ENCODE measurements at places on chromosomes 11 and 22.

- DNase-seq, result no peak
Observed at GRCh38 chr22:42068291-42068690, 2.3 kb downstream of the NAGA start.

DNA sequence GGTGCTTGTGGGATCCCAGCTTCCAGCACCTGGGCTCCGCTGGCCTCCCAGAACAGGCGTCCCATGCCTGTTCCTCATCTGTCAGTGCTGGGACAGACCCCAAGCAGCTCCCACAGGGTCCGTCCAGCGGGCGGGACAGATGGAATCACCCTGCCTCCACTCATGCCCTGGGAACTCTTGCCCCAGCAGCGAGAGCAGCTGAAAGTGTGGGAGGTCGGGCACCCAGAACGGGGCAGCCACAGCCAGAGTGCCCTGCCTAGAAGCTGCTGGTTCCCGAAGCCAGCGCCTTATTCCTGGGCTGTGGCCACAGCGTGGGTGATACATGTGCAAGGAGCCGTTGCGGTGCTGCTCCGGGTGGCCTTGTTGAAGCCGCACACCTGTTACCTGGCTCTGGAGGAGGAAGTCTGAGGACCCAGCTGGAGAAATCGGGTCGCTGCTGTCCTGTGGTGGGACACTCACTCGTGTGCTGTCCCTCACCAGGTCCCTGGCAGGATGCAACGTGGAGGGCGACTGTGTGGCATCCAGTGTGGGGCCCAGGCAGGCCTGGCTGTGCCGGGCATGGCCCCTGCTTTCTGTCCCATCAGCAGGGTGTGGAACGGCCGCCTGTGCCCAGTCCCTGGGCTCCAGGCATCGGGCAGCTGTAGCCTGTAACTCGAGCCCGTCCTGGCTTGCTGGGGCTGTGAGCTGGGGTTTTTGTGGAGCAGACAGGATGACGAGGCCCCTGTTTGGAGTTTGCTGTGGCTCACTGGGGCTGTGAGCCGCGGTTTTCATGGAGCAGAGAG, 16.2 kb downstream of the GRAMD4 start:
- DNase-seq, result no peak

GRCh38 chr22:44221710-44222475, 41.2 kb downstream of the PARVG start:
- no peak for DNase-seq

DNA sequence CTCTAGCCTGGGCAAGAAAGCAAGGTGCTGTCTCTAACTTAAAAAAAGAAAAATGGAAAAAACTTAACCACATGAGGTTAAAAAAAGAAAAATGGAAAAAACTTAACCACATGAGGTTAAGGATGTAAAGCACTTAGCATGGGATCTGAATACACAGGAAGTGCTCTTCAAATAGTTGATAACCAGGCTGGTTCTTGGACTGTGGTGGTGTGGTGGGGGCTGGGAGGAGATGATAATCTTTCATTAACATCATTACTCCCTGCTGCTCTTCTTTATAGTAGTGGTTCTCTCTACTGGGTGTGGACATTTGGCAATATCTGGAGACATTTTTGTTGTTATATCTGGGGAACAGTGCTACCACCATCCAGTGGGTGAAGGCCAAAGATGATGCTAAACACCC, 88.4 kb downstream of the TTC17 start:
- no peak for DNase-seq

DNA sequence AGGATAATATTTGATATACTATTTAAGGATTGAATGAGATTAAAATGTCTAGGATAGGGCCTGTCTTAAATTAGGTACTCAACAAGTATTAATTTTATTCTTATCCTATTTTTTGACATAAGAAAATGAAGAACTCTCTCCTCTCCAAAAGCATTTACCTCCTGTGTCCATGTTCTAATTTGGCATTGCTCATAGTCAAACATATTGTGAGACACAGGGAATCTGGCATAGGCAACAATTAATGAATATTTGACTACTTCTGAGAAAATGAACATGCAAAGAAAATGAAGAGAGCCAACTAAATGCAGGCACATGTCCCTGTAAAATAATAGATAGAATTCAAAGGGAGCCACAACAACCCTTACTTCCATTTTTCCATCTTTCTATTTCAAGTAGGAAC, 198.5 kb upstream of the C11orf87 start:
- DNase-seq, result no peak

DNA sequence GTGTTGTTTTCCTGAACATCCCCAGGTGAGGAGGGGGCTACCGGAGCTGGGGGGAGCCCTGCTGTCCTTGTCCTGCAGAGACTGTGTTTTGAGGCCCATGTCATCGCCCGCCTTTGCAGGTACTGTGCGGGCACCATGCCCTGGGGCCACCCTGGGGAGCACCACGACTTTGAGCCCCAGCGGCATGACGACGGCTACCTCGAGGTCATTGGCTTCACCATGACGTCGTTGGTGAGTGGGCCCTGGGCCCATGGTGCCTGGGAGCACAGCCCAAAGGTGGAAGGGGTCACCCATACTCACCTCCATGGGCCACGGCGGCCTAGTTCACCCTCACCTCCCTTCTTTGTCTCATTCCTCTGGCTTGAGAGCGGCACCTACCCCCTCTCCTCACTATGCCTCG, 6.7 kb upstream of the MDK start:
- DNase-seq, result no peak

DNA sequence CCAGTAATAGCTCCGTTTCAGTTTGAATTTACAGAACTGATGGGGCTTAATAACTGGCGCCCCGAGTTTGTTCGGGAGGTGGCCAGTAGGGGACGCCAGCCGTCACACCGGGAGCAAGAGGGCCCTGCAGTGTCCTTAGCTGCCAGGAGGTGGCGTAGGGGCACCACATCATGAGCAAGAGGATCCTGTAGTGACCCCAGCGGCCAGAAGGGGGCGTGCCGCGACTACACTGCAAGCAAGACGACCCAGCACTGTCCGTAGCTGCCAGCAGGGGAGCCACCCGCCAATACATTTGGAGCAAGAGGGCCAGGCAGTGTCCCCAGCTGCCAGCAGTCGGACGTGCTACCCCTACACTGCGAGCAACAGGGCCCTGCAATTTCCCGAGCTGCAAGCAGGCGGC, 663.7 kb upstream of the B3GAT1 start:
- no peak for DNase-seq

DNA sequence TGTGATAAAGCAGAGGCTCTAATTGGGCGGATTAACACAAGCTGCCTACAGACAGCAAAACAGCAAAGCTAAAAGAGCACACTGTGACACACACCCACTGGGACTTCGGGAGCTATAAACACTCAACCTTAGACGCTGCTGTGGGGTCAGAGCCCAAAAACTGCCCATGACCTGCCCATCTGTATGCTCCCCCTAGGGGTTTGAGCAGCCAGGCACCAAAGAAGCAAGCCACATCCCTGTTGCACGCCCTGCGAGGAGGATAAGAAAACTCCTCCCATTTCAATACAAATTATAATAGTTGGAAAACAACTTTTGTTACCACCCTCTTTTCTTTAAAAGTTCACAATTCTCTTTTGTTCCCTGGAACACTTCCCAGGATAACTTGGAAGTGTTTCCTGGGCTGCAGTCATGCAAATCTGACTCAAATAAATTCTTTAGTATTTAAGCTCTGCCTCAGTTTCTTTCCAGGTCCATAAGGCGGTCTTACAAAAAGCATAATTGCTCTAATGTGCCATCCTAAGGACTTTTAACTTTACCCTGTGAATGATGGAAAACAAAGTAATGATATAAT, 86.4 kb downstream of the DLG2 start:
- no peak for DNase-seq

DNA sequence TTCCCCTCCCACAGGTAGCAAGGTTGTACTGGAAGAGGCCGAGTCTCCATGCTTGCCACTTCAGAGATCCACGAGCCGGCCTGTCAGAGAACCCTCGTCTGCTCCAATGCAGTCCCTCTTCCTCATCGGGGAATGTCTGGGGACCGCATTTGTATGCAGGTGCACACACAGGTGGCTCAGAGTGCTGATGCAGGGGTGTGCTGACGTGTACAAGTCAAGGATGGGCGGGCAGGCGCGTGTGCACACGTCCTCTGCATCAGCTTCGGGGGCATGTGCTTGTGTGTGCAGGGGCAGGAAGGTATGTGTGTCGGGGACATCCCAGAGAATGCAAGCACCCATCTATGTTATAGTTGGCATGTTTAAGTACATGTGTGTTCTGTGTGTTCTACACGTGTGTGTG, 49.4 kb downstream of the ELFN2 start:
- no peak for DNase-seq

- no peak for DNase-seq
Observed at GRCh38 chr11:108891909-108892511, 227.1 kb downstream of the DDX10 start.

DNA sequence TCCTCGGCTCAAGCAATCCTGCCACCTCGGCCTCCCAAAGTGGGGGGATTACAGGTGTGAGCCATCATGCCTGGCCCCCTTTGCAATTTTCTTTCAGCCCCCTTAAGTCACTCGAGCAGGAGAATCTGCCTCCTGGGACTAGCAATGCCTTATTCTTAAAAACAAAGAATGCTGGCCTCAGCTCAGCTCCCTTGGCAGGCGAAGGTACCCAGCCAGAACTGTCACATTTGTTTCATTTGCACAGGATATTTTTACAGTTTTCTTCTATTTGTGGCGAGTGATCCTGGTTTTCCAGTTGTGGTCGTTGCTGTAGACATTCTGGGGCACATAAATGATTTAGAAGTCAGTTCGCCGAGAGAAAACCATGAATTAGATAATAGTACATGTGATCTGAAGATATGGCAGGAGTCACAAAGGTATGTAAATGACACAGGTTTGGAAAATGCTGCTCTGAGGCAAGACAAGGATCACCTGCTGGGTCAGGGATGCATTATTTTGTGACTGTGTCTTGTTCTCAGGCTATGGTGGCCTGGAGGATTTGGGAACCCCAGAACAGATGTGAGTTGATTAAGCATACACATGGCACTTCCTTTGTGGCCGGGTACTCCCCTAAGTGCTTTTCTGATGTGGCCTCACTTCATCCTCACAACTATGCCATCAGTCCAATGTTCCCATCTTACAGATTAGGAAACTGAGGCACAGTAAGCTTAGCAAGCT, 51.2 kb upstream of the SLC22A12 start:
- no peak for DNase-seq

GRCh38 chr11:72100462-72100861, 2.6 kb downstream of the LAMTOR1 start:
- no peak for DNase-seq

DNA sequence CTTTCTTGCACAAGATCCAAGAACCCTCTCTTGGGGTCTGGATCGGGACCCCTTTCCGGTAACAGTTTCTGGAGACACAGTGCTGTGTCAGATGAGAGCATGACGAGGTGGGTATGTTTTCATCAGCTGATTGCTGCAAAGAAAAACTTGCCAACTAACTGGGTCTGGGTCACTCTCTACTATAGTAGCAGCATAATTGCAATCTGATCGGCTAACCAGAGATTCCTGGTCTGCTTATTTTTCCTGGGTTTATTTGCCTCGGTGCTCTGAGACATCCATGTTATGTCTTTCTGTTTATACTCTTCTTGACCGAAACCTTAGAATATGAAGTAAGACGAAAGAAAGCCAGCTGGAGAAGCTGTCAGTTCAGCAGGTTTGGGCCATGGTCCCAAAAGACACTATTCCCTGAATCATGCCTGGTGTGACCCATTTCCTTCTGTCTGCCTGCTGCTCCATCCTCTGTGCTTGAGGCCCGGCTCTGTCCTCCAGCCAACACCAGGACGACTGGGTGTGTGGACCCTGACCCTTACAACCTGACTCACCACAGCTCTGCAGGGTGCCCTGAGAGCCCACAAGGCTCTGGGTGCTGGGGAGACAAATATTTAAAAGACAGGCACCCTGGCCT, 24.1 kb upstream of the CLMP start:
- no peak for DNase-seq

DNA sequence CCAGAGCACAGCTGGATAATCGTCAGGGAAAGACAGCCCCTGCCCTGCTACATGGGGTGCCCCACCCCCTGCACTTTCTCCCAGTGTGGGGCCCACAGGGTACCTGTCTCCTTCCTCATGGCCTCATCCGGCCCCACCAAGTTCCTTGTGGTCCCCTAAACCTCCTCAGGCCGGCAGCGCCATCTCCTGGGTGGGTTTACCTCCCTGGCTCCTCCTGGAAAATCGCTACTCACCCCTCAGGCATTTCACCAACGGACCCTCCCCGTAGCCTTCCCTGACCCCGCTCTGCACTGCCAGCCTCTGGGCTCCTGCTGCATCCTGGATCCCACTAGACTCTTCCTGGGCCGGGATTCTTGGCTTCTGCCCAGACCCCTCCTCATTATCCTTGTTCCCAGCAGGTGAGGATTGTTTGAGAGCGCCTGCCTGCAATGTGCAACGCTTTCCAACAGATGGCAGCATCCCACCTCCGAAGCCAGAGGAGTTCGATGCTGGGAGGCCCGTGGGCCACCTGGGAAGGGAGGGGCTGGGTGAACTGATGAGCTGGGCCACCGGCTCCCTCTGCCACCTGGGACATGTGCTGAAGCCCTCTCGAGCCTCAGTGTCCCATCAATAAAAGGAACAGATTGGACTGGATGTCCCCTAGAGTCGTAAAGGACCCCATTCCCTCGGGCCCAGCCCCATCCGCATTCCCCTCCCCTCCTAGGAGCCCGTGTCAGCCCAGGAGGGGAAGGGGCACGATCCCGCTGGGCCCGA, 44.2 kb upstream of the TTLL12 start:
- DNase-seq, result no peak

GRCh38 chr11:68855205-68855981, 13.7 kb upstream of the CPT1A start:
- no peak for DNase-seq

DNA sequence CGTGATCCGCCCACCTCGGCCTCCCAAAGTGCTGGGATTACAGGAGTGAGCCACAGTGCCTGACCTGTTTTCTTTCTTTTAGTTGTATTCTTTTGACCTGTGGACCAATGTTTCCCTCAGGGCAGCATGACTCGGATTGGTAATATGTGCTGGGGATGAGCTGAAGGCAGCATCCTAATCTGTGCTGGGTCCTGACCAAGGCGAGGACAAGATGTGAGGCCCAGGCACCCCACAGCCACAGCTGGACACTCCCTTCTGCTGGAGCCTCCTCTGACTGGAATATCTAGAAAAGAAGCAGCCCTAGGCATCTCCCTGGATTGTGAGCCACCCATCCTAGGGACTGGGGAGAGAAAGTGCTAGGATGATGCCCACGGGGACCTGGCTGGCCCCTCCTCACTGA, 105.4 kb downstream of the PDE2A start:
- no peak for DNase-seq

DNA sequence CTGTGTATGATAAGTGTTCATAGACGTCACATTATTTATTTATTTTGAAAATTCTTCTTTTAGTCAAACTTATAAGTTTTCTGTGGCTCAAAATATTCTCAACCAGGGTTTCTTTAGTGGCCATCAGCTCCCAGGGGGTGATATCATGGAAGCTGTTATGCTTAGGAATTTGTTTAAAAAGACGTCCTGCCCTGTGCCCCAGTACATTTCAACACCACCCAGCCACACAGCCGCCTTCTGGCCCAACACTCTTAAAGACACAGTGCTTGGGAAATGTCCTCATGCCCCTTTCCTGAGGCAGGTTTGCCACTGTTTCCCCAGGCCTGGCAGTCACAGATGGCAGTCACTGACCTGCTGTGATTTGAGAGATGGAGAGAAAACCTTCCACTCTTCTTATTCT, 19.9 kb downstream of the TSKU start:
- no peak for DNase-seq

Measured in right renal pelvis (tissue), 4 donors.